ENCODE measurements at places on chromosomes 13 and 19.
A peak's percentile ranks its signal among the peaks of the same experiment; 100 is the strongest.

GRCh38 chr19:12872941-12873890 lies 8.0 kb downstream of the DNASE2 start:
- DNase-seq, result peak; percentile 89

DNA sequence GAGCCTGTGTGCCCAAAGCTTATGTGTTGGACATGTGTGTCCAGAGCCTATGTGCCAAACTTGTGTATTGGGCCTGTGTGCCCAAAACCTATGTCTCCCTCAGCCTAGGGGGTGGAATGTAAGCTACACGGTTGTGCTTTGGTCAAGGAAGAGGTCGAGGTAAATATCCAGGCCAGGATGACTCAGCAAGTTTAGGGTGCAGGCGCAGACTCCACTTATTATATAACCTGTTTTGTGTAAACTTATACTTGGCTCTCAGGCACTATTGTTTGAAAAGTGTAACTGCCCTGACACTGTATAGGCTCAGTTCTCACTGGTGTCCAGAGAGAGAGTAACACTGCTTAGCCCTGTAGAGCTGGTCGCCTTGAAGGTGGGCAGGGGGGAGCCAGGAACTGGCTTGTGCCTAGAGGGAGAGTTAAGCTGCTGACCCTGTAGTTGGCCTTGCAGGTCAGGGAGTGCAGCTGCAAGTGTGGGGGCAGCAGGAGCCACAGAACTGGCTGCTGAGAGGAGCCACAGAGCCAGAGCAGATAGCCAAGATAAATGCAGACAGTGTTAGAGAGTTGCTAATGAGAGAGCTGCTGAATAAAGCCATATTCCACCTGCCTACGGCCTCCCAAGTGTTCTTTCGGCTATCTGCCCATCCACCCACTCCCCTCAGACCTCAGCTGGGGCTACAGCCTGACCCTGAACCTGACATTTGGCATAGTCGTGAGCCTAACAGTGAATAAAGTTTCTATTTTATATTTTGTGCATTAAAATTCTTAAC lies 517.2 kb upstream of the SLITRK1 start:
- no peak for DNase-seq

DNA sequence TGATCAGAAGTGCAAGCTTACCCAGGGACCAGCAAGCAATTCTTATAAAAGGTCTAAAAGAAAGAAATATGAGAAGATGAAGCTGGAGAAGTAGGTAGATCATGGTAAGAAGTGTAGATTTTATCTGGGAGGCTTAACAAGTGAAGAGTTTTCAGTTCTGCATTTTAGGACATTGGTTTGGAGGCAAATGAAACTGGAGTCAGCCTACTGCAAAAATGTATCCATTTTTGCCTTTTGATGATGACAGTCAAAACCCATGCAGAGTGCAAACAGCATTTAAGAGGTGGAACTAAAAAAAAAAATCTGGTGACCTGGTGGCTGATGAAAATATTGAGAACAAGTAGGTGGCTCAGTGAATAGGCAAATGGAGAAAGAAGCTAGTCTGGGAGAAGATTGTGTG lies 216.9 kb downstream of the DNAJC15 start:
- no peak for DNase-seq

- no peak for DNase-seq
Observed at GRCh38 chr13:29165216-29165615, 345.1 kb downstream of the MTUS2 start.

- no peak for DNase-seq
Observed at GRCh38 chr13:31369213-31369612, 169.4 kb downstream of the B3GLCT start.

GRCh38 chr13:32254916-32255723 lies 60.0 kb downstream of the ZAR1L start:
- no peak for DNase-seq

- no peak for DNase-seq
Observed at GRCh38 chr19:7762719-7763293, at the start of gene CLEC4M. TSS of gene CLEC4M (plus strand) at chr19:7763243. CDS start at chr19:7763267, 24 bp downstream.

DNA sequence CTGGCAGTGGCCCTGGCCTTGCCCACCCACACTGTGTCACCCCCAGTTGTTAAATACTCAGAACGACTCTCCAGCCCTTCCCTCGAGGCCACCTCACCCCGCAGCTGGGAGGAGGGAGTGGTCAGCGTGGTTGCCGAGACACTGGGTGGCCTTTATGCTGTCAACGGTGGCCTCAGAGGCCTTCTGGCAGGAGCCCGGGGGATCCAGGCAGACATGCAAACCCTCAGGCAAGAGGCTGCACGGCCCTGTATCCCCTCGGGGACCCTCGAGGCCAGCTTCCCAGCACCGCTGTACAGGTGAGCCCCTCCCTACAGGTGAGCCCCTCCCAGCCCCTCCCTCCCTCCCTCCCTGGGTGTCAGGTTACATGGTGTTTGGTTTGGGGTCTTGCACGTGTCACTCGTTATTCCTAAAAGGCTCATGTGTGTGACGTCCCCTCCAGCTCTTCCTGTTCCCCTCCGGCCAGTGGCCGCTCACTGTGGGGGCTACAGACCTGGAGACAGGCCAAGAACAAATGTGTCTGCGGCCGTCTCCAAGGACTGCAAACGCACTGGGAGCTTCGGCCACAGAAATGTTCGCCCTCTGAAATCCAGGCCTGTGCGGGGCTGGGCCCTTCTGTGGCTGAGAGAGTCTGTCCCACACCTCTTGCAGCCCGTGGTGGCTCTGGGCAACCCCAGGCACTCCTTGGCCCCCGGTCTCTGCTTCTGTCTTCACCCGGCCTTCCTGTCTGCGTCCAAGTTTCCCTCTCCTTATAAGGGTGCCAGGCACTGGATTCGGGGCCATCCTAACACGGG lies at the start of gene TEKTIP1:
Gene TEKTIP1, plus strand, starts transcription at position 210 of the 791 bp plus-strand sequence. Its CDS starts 4 bp downstream, at position 214.
- peak; percentile 34 for DNase-seq

DNA sequence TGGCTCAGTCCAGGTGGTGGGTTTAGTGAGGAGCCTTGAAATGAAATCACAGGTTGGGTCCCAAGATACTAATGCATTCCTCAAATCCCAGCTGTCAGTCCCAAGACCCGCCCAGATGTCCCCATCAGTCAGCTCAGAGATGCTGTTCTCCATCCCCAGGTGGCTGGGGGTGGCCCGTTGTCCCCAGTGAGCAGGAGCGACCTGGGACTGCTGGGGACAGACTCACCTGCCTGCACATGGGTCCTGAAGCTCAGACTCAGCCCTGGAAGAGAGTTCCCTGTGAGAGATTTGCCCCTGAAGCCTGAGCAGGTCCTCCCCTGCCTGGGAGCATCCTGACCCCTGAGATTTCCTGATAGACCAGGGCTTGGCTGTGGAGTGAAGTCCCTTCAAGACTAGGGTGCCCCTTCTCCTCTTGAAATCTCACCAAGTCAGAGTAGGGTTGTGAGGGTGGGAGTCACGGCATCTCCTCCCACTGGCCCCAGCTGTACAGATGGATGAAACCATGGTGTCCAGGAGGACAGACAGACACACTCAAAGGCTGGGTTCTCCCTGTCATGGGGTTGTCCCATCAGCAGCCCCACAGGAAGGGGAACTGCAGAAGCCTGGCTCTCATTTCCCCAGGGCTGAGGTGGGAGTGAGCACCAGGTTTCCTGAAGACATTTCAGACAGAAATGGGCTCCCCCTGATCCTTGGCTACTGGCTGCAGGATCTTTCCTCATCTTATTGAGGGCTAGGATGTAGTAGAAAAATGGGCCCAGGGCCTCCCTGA lies 14.4 kb downstream of the LILRA5 start:
- no peak for DNase-seq

DNA sequence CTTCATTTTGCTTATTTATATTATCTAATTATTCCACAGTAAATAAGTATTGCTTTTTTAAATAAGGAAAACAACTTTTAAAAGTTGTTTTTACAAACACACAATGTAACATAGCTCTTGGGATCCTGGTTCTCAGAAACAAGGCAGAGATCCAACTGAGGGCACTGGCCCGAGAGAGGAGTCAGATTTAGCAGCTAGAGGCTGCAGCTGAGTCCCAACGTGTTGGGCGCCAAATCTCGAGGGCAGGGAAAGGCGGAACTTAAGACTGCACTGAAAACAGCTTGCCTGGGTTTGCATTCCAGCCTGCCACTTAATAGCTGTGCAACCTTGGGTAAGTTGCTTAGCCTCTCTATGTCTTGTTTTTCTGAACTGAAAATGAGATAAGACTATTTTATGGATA lies 16.4 kb upstream of the WASF3 start:
- no peak for DNase-seq

GRCh38 chr19:56765137-56765536 lies 75.4 kb downstream of the PEG3 start:
- DNase-seq, result no peak

GRCh38 chr13:34038541-34039068 lies 220.7 kb downstream of the RFC3 start:
- no peak for DNase-seq

- no peak for DNase-seq
Observed at GRCh38 chr13:20594280-20594679, 27.3 kb downstream of the IFT88 start.

DNA sequence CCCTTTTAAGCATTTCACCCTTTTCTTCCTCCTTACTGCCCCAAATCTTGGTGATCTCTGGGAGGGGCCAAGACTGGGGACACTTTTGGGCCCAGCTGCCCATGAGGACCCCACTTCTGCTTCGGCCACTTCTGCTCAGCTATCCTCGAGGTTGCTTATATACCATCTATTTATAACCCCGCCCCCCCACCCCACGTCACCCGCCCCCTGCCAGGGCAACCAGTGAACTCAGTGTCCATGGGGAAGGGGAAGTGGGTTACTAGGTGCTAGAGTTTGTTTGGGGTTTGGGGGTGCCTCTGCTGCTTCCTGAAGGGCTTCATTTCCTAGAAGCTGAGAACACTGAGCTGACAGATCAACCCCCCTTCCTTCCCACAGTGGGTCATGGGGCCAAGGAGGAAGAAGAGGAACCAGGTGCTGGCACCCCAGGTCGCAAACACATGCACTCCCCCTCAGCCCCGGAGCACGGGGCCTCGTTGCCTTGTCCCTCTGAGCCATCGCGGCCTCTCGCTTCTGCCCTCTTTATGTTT lies 6.1 kb upstream of the ADGRE5 start:
- DNase-seq, result no peak

- no peak for DNase-seq
Observed at GRCh38 chr13:35771898-35772297, 295.4 kb upstream of the MAB21L1 start.

DNA sequence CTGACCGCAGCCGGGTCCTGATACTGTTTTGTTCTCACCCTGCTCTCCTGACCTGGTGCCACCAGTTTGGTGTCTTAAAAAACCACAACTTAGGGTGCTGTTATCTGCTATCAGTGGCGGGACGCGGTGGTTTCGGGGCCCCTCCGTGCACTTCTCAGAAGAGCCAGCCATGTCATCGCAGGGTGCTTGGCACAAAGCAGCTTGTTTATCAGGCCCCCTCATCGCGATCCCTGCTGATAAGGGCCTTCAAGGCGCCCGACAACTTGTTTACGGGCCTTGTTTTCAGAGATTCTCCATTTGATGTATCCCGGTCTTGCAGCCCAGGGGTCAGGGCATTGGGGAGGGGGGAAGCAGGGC lies 58.1 kb upstream of the KLF2 start:
- DNase-seq, result no peak

- no peak for DNase-seq
Observed at GRCh38 chr19:47081095-47081494, 32.5 kb downstream of the ZC3H4 start.

GRCh38 chr19:30156646-30157045 lies 214.6 kb downstream of the URI1 start:
- no peak for DNase-seq

DNA sequence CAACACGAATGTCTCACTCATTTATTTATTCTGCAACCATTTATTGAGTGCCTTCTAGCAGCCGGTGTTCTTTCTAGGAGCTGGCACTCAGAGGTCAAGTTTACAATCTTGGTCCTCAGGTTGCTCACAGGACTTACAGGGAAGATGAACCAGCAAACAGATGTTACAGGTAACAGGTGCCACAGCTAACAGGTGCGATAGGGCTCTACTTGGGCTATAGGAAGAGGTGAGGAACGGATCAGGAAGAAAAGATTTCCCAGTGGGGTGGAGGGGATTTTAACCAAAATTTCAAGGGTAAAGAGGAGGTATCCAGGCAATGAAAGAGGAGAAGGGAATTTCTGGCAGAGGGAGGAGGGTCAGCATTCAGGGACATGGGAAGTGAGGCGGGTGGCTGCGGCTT lies 87.3 kb upstream of the FARP1 start:
- DNase-seq, result no peak

GRCh38 chr19:15702534-15702930 lies 25.3 kb upstream of the OR10H2 start:
- DNase-seq, result no peak

DNA sequence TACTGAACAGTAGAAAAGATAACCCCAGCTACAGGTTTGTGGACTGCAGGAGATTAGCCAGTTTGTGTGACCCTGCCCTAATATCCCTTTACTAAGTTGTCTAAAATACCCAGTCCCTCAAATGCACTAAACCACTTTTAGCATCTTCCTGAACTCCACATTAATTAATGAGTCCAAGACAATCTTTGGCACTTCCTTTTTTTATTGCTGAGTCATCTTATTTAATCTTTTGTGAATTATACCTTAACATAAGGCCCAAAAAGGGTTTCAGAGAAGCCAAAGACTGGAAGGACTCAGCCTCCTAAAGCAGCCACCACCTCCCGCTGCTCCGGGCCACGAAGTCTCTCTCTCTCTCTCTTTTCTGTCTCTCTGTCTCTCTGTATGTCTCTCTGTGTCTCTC lies 48.8 kb upstream of the PDCD5 start:
- no peak for DNase-seq

DNA sequence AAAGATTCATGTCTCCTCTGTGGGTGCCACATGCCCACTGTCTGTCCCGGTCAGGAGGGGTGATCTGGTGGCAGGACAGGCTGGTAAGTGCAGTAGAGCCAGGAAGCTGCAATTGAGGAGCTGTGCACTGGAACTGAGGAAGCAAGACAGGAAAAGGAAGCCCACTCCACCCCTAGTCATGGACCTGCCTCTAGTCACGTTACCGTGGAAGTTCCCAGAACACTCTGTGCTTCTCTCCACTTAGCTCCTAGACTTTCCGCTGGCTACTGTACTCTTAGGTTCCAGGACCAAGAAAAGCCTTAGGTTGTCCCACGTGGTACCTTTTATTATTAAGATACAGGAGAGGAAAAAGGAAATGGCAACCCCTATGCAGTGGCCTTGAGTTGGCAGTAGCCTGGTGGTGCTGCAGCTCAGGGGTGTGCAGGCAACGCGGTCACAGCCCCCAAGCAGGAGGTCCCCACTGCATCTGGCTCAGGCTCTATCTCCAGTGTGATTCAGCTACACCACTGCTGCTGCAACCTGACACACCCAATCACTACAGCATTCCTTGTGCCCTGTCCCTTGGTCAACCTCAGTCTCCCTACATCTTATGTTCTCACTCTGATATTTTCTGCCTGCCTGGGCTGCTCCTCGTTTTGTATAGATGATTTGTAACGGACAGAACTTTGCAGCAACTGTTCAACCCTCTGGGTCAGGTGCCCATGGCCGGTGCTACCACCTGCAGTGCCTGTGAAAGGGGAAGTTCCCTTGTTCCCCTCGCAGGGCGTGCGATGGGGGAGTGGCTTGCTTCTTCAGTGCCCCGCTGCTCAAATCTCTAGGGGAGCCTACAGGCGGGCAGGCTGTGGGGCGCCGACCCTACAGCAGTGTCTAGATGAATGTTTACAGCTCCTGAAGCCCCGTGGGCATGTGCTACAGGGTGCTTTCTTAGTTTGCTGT lies 24.4 kb upstream of the GPR12 start:
- peak; percentile 30 for DNase-seq

DNA sequence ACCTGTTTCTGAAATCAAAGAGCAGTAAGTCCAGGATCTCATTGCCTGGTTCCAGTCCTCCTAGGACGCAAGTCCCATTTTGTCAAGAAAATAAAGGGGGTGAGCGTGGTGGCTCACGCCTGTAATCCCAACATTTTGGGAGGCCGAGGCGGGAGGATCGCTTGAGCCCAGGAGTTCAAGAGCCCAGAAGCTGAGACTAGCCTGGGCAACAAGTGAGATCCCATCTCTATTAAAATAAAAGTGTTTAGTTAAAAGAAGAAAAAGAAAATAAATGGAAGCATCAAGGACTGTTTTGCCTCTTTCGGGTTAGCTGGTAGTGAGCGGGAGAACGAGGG lies 344 bp upstream of the HAUS5 start:
- DNase-seq, result no peak

All from WTC11 (cell line).